Midbrain (tissue), 1 donor: ENCODE measurements at places on chromosomes 1 and 21.
A peak's percentile ranks its signal among the peaks of the same experiment; 100 is the strongest.

DNA sequence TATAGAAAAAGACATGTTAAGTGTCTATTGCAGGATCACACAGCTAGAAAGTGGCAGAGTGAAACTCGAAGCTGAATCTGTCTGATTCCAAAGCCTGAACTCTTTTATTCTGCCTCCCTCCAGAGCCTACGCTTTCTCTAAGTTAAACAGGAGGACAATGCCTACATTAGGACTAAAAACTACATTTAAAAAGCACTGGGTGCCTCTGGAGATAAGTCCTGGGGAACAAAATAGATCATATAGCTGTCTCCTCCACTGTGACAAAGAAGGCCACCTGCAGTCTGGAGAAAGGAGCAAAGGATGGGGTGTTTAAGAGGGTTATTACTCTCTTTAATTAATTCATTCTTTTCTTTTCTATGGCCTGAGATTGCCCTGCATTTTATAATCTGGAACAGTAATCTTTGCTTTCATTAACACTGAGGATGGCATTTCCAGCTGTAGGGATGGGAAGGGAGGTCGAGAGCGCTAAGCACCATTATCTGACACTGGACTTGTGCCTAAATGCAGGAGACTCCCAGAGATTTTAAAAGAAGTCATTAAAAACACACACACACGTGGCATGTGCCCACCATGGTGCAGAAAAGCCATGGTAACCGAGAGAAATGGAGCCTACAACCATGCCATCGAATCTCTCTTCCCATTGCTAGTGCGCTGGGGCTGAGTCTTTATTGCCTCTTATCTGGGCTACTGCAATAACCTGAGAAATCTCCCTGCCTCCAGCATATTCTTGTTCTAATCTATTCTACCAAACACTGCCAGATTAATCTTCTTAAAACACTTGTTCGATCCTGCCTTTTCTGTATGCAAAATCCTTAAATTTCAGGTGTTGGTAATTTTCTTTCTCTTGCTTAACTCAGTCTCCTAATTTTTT lies 92.2 kb downstream of the PLXNA2 start:
- DNase-seq = no peak

GRCh38 chr1:13600762-13601453 lies 17.3 kb downstream of the PDPN start:
- no peak for DNase-seq

- DNase-seq = peak; percentile 22
Observed at GRCh38 chr1:246215510-246215903, 291.6 kb downstream of the SMYD3 start.

GRCh38 chr1:226784081-226785049 lies 45.3 kb upstream of the ITPKB start:
- DNase-seq = peak; percentile 87

- DNase-seq = no peak
Observed at GRCh38 chr1:95966866-95967265, 732.9 kb downstream of the RWDD3 start.

GRCh38 chr1:9651565-9652378 lies at the start of gene PIK3CD:
Gene PIK3CD, plus strand, starts transcription at chr1:9651731. Its CDS starts 58,725 bp downstream, at chr1:9710456.
- DNase-seq = no peak

GRCh38 chr1:204701229-204701628 lies 15.7 kb upstream of the LRRN2 start:
- DNase-seq = no peak

DNA sequence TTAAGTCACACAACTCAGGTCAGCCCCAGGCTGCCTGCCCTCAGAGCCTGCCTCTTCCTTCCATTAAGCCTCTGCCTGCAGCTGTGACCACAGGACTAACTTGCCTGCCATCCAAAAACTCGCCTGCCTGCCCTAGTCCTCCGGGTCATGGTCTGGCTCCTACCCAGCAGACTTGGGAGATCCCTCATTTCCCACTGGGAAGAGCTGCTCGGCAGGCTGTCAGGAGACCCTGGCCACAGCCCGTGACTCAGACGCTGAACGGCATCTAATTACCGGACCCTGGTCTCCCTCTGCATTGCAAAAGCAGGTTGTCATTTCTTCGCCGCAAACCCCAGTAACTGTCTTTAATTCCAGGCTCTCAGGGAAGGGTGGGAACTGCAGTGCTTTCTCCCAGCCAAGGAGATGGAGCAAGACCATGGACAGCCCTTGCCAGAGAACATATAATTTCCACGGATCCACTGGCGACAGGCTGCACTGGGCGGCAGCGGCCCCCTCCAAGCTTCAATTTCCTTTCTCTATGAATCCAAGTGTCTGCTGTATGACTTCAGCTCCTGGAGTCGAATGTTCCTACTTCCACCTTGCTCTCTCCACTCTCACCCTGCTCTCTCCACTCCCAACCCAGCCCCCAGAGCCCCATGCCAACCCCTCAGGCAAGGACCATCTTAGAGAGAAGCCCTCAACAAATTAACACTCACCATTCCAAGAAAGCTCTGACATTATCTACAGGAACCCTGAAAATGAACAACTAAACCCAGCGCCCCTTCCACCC lies 20.4 kb downstream of the OLFML2B start:
- DNase-seq = no peak

DNA sequence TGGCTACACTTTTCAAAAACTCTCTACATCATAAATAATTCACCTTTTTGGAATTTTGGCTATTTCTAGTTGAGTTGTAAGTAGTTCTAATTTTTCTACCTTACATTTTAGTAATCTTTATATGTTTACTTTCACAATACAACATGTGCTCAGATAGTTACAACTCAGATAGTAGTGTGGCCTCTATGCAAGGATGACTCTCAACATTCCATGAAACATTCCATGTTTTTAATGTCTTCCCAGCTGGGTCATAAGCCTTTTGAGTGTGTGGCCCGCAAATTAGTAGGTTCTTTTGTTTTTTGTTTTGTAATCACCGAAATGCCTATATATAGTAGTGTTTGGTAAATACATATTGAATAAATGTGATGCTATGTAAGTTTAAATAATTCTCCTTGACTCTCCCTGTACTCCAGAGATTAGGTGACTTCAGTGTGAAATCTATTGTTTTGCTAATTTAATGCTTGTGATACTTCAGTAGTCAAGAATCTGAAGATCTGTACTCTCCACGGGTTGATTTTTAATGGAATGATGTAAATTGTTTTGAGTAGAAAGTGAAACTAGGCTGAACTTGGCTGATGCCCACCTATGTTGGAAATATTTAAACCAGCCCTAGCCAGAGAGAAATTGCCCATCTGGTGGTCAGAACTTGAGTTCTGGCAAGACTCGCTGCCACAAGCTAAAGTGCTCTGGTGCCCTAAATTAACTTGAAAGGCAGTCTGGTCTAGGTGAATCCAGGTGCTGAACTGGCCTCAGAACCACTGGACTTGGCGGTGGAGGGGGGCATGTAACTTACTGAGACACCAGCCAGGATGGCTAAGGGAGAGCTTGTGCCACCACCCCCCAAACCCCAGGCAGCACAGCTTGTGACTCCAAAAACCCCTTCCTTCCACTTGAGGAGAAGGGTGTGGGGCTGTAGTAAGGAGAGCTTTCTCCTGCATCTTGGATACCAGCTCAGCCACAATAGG lies 165.6 kb downstream of the USP25 start:
- DNase-seq = no peak
